Stimulated activated CD4-positive, alpha-beta T cell treated with anti-CD3 and anti-CD28 coated beads, Interleukin-15, amount 100 ng/mL, for 1 hour (primary cell): ENCODE measurements at places on chromosomes 6 and 20.

DNA sequence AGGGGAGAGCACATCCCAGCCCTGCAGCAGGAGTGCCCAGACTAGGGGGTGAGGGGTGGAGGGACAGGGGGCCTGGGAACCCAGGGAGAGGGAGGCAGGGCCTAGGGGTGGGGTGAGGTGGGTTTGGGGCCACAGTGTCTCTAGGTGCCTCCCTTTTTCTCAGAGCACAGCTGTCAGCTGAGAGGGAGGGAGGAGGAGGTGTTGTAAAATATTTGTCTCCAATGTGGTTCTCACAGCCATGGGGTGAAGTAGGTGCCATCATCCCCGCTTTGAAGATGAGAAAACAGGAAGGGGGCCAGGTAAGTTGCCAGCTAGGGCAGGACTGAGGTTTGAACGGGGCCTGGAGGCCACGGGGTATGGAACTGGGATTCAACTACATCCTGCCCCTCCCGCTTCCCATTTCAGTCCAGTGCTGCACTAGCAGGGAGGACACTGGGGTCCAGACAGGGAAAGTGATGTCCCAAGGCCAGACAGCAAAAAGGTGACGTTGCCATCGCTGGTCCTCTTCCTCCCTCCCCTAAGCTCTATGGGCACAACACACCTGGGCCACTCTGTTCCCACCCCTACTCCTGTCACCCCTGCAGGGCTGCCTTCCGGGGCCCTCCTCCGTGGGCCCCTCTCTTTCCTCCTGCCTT, 20.3 kb downstream of the PACSIN1 start:
- no peak for DNase-seq

- no peak for DNase-seq
These were observed 8.4 kb downstream of the TXNDC5 start for GRCh38 chr6:7902221-7902620.

- no peak for DNase-seq
These were observed 38.5 kb downstream of the SIM1 start for GRCh38 chr6:100426241-100426640.

DNA sequence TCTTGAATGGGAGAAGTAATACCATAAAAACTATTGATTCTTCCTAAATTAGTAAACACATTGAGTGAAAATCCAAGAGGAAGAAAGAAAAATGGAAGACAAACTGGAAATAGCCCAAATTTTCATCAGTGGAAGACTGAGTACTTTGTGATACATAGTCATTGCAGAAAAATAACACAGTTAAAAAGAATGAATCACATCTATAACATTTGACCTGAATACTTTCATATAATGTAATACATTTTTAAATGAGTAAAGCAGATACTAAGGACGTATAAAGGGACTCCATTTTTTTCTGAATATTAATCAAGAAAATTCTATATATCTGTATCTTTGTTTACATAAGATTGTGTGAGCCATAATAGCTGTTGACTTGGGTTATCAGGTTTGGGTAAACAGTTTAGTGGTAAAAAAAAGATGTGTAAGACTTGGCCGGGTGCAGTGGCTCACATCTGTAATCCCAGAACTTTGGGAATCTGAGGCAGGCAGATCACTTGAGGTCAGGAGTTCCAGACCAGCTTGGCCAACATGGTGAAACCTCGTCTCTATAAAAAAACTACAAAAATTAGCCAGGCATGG, 4.3 kb upstream of the SLC17A2 start:
- DNase-seq: no peak

DNA sequence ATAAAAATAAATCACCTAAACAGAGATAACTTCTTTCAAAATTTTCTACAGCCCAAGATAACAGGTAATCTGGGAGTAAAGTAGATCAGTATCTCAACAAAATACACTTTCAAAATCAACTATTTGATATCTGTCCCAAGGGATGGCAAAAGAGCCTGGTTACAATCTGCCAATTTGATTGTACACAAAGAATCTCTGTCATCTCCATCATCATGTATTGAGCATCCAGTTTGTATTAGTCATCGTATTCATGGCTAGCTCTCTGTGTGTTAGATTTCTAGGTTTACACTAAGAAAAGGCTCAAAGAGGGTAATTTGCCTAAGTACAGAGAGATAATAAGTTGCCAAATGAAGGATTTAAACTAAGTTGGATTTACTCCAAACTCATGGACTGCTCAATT, 329.0 kb upstream of the NRSN1 start:
- DNase-seq: no peak

GRCh38 chr6:136659991-136660499, 109.8 kb upstream of the MAP7 start:
- no peak for DNase-seq

DNA sequence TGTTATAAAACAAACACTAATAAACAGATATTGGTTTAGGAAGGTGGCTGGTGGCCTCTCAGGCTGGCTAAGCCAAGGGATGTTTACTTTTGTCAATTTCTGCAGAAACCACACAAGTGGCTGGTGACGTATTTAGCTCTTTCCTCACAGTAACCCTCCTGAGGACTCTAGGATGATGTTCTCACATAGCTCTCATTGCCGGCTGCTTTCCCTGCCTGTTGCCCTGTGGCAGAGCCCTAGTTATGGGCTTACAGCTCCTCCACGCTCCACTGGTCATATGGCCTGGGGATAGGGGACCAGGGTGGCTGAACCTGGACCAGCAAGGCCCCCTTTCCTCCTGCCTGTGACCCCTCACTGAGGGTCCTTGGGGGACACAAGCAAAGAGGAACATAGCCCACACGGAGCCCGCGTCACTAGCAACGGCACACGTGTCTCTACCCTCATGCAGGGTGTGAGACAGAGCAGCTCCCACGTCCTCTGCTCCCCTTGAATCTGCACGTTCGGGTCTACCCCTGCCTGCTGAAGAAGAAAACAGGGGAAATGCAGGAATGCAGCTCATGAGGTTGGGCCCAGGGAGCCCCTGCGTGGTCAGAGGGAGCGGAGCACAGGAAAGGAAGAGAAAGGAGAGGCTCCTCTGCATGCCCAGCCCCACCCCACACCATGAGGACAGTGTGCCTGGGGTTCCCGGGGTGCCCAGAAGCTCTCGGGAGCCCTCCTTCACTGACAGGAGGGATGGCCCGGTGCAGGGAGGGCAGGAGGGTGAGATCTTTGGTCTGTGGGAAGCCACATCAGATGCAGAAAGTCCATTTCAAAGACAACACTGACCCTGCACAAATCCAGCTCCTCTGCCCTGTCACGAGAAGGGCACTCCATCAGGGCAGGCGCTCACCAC, 13.9 kb downstream of the RAMACL start:
- no peak for DNase-seq

DNA sequence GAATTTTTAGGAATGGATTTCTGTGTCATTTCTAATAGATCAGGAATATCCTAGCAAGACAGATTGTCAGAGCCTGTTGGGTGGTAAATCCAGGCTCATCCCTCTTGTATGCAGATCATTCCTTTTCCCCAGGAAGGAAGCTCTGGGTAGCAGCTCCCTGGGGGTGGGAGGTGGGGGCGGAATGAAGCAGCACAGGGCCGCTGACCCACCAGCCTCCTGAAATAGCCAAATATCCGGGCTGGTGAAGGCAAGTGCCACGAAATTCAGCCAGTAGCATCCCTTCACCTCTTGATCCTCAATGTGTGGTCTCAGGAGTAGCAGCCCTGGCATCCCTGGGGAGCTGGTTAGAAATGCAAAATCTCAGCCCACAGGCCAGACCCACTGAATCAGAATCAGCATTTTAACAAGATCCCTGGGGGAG, 256.9 kb downstream of the LRFN2 start:
- no peak for DNase-seq

- no peak for DNase-seq
These were observed 62.8 kb upstream of the FOXO3 start for GRCh38 chr6:108497883-108498282.

GRCh38 chr6:26249707-26249956, 115.4 kb upstream of the BTN3A2 start:
- DNase-seq: no peak

DNA sequence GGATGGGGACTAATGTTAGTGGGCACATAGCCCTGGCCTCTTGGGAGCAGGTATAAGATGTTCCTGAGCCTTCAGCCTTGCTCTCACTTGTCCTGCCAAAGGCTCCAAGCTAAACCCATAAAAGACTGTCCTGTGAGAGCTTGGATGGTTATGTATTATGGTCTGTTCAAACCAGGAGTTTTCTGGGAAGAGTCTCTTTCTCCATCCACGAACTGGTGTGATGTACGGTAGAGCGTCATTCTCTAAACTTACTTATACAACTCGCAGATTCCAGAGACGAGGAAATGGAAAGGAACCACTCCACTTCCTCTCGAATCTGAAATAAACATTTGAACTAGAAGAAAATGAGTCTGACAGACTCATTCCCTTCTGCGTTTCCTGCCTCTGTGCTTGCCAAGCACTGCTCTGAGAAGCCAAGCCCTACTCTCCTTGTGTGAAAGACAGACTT, 5.3 kb downstream of the SOBP start:
- no peak for DNase-seq

- DNase-seq: no peak
These were observed 288.4 kb upstream of the JARID2 start for GRCh38 chr6:14957355-14958059.

DNA sequence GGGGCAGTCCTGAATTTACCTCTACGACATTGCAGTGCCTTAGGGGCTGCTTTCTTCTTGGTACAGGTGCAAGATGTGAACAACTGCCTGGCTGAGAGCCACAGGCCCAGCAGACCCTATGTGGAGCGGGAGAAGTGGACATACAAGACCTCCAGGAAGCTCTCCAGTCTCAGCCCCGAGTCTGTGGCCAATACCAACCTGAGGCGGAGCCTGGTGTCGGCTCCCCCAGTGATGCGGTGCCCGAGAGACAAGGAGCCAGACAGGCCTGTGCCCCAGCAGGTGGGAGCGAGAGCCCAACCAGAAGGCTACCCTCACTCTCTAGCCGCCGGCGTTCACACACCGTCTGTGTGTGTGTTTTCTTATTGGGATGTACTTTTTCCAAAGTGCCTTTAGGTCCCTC, 59.6 kb downstream of the EFCAB8 start:
- no peak for DNase-seq

- DNase-seq: no peak
These were observed 28.2 kb downstream of the SLC12A5 start for GRCh38 chr20:46056970-46057855.

DNA sequence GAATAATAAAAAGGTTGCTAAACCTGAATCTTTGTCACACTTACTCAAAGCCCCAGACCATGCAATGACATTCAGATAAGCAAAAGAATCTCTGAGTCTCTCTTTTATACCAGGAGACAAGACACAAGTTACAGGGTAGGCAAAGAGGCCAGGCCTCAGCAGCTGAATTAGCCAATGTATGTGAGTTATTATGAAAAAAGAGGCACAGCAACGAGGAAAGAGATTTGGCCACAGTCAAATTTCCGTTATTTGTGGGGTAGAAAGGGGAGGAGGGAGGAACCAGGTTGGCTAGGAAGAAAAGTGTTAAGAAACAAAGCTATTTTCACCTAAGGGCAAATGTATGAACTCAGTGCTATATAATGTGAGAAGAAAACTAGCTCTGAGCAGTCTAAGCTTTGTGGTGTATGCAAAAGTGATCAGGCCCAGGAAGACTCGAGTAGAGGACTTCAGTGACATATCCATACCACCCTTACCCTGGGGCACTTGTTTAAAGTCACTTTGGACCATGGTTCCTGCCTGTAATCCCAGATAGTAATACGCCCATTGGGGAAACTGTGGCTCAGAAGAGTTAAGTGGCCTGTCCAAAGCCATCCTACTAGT, 19.1 kb downstream of the IPCEF1 start:
- DNase-seq: no peak

DNA sequence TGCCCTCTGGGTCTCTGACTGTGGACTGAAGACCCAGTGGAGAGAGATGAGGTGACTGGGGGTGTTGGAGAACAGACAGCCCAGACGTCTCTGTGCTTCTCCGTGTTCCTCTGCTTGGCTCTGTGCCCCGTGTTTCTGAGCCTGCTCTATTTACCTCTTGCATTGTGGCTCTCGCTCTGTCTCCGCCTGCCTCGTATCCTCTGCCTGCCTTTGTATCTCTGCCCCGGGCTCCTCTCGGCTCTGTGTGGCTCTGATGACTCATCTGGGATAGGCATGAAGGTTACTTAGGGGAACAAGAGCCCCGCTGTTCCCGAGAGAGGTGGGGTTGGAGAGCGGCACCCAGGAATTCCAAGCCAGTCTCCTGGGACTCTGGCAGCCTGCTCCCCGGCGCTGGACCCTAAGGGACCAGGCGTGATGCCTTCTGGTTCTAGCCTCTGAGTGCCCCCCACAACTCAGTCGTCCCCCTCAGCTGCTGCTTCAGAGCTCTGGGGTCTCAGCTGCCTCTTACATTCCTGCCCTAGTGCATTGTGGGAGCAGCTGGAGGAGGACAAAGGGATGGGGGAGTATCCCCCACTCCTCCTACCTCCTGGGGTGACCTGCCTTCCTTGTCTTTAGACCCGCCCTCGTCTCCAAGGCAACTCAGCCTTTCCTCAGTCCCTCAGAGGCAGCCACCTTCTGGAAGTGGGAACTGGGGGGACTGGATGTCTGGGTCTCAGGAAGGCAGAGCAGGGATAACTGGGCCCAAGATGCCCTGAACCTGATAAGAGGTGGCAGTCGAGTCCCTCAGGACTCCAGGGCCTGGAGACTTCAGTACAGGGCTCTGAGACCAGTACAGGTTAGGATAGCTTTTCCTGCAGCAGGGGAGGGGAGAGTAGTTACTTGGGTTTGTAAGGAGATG, 1.9 kb downstream of the DDR1 start:
- DNase-seq: no peak

GRCh38 chr6:36499918-36500317, 47.4 kb downstream of the STK38 start:
- DNase-seq: no peak

GRCh38 chr6:54053881-54054391, 57.3 kb upstream of the MLIP start:
- no peak for DNase-seq

DNA sequence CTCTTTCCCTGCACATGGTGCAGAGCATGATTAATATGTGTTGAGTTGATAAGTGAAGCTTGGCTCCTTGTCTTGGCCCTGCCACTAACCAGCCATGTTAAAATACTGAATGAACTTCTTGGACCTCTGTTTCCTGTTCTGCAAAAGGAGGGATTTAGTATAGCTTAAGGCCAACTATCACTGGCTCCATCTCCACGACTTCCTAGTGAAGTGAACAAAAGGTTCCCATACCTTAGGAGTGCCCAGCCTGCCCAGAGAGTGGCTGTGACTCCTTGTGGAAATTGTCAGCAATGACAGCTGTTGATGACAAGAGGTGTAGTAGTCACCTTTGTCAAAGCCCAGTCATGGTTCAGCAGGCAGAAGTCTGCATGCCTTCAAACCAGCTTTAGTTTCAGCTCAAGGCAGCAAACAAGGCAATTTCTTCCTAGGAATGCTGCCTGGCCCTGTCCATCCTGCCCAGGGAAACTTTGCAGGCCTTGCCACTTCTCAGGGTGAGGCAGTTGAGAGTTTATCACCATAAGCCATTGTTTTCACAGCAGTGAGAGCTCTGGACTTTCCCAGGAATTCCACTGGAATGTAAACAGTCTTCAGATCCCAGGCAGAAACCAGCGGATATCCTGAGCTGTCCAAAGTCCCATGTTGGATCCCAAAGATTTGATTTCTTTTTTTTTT, 169.7 kb upstream of the TNFAIP3 start:
- no peak for DNase-seq
